ENCODE measurements at places on chromosomes 7 and 10.

DNA sequence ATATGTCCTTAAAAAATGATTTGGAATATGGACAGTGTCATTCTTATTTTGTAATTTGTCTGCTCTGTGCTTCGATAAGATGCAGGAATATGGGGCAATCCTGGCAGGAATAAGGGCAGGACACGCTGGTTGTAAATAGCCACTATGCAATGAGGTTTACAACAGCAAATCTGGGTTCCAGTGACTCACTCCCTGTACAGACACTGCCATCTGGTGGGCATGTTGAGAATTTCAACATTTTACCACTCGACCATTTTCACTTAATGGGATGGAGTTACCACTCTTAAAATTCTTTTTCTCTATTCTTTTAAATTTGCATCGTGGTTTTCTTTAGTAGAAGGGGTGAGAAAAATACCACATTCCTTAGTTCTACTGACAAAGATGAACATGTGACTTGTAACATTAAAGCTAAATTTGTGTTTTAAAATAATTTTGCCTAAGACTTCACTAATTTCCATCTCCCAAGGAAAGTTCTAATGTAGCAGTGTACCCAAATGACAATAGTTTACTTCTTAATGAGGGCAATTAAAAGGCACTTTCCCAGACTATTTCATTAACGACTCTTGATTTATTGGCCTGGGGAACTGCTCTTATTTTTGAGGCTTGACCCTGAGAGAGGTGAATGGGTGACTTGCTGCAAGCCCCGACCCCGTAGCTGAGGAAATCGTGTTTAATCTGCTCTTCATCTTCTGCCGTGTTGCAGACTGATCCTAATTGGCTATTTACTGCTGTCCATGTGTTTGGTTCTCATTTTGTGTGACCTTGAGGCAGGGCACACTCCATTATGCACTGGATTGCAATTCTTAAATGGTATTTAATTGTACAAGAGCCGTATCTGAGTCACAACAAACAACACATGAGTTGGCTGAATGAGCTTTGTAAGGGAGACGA lies 173.6 kb upstream of the IMMP2L start:
- DNase-seq: peak; percentile 59

DNA sequence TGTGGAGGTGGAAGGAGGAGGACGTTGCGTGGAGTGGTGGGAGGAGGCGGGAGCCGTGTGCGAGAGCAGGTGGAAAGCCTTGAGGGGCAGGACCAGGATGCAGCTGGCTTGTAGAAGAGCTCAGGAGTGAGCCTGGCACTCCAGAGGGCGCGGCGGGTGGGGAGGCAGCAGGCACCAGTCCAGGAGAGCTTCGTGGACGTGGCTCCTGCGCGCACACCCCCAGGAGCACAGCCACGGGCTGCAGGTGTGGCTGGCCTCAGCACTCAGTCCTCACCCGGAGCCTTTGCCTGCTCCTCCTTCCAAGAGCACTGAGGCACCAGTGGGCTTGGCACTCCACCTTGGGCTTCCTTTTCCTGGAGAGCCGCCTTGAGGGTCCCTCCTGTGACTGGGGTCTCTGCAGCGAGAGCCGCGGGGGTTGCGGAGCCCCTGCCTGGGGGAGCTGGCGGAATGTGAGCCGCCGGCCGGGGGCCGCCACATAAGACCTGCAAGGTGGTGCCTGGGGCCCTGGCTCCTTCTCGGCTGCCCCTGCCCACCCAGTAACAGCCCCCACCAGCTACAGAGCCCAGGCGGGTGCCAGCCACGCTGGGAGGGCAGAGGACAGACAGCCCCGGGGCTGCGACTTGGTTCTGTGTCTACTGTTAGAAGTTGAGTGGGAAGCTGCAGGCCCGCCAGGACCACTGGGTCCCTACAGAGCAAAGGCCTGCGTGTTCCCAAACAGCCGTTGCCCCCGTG lies 11.1 kb downstream of the MAFK start:
- DNase-seq: no peak

DNA sequence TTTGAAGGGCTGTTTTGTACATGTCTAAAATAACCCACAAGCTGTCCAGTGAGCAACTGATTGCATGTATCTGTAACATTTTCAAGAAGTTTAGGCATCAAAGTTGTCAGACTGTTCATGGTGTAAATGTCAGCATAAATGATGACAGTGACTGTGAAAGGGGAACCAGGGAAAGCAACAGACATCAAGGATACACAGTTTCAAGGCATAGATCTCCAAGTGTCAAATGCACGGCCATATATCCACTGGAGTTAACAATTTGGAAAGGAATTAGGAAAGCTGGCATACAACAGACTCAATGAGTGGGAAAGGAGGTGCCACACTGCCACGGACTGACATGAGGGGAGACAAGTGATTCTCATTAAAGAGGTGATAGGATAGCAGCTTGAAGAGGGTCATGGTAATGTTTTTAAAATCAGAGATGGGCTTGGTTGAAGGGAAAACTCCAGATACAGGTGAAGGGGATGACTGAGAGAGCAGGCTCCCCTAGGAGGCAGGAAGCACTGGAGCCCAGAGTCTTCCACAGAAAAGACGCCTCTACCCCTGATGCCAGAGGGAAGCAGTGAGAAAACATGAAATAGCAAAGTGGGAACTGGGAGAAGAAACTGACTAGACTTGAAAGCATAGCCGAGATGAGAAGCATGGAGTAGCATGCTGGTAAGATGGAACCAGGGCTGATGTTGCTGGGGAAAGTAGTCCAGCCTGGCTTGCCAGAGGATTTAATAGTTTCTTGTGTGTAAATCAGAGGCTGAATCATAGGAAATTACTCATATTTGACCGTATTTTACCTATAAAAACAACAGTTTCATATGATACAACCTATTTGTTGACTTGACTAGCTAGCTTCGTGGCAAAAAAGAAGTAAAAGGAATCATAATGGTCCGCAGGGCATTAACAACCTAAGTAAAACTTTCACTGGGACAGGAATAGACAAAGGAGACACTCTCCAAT lies 18.6 kb downstream of the NSMCE4A start:
- no peak for DNase-seq

GRCh38 chr7:119720541-119720940 lies 552.4 kb upstream of the KCND2 start:
- DNase-seq: peak; percentile 65

DNA sequence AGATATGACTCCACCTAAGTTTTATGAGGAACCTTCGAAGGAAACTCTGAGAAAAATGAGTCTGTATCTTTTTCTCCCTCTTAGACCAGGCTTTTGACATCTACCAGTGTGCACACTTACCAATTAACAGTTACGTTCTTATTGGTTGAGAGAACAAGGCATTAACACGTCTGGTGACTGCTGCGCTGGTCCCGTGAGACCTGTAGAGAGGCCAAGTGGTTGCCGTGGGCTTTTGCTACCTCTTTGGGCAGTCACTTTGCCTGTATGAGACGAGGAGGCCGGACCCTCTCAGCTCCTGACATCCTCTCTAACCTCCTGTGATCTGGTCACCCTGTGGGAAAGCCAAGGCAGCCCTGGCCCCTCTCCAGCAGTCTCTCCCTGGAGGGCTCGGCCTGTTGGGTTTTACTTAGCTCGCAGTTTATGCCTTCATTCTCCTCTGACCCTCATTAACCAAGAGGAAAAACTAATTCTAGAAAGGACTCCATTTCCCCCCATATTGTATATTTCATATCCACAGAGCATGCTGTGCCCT lies 513.9 kb upstream of the GALNT17 start:
- no peak for DNase-seq

- peak; percentile 1 for DNase-seq
These were observed 175.0 kb downstream of the PLPP4 start for GRCh38 chr10:120632047-120632446.

- no peak for DNase-seq
These were observed 36.9 kb downstream of the ELFN1 start for GRCh38 chr7:1706721-1707613.

GRCh38 chr10:46558122-46558391 lies 1.6 kb upstream of the GPRIN2 start:
- DNase-seq: no peak

DNA sequence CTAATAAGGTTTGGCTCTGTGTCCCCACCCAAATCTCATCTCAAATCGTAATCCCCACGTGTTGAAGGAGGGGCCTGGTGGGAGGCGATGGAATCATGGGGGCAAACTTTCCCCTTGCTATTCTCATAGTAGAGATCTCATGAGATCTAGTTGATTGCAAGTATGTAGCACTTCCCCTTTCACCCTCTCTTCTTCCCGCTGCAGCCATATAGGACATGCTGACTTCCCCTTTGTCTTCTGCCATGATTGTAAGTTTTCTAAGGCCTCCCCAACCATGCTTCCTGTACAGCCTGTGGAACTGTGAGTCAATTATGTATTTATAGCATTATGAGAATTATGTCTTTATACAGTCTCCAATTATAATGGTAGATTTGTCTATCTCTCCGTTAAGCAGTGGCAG lies 594.5 kb downstream of the ACTR3B start:
- no peak for DNase-seq

DNA sequence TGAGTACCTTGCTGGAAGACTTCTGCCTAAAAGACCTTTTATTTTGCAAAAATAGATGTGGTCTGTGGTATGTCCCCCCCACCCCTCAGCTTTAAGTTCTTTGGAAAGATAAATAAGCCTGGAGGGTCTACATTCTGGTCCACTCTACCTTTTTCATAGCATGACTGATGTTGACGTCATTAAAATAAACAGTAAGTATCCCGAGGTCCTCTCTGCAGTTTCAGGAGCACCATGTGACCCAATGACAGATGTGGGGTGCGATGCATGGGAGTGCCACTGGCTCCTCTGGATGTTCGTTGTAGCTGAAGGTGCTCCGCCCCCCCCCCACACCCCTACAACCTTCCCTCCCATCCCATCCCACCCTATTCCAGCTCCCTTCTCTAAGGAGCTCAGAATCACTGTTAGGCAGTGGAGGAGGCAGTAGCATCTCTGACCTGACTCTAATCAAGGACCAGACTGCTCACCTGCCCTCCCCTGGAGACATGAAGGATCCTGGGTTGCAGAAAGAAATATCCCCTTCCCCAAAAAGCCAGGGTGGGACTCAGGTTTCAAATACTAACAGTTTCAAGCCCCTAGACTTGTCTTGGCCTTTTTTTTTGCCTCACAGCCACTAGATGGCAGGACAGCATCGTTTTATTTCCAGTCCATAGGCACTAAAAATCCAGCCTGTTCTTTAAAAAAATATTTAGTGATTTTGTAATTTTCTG lies 25.1 kb downstream of the CASP7 start:
- DNase-seq: peak; percentile 48

DNA sequence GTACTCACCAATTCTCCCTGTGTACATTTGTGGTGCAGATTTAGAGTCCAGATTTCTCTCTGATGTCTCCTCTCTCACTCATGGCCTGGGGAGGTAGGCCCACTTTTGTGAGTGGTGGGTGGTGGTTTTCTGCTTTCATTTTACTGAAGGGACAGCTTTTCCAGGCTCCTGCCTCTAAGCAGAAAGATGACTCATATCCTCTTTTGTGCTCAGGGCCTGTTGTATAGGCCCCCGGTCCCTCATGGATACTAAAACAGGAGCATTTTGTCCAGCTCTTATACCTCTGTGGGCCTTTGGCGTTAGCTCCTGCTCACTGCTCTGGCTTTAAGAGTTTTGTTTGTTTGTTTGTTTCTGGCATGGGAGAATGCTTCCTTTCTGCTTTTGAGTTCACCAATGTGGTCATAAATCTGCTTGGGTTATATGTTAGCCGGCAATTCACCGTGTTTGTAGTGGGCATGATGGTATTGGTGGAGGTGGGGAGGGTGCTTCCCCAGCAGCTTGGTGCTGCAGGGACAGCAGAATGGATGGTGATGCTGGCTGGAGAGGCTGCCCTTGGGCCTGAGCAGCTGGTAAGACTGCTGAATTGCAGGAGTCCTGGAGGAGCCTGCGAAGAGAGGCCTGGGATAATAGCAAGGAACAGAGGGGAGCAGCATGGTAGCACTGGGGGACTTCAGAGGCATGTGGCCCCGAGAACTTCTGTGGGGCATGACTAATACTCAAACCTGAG lies 468.7 kb downstream of the RPS24 start:
- DNase-seq: no peak

DNA sequence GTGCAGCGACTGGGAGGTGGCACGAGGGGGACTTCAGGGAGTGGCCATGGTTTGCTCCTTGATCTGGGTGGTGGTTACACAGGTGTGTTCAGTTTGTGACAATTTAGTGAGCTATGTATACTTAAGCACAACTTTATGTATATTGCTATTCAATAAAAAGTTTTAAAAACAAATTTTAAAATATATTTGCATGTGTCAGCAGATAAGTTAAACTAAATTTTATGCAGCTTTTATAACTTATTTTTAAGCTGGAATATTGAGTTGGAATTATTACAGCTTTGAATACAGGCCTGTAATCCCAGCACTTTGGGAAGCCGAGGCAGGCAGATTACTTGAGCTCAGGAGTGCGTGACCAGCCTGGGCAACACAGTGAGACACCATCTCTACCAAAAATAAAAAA lies 5.4 kb downstream of the BAIAP2L1 start:
- DNase-seq: no peak

GRCh38 chr10:79149662-79150443 lies 81.1 kb downstream of the ZMIZ1 start:
- no peak for DNase-seq

GRCh38 chr10:90960355-90960814 lies 39.5 kb upstream of the ANKRD1 start:
- no peak for DNase-seq

DNA sequence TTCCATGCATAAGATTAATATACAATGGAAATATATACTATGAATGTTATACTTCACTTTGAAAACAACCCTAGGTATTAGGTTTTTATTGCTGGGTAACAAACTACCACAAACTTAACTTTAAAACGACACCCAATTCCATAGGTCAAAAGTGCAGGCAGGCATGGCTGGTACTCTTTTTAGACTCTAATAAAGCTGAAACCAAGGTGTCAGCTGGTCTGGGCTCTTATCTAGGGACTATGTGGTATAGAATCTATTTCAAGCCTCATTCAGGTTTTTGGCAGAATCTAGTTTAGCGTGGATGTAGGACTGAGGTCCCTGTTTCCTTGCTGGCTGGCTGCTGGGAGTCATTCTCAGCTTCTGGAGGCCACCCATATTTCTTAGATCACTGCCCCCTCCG lies 65.0 kb upstream of the TMEM168 start:
- DNase-seq: no peak

DNA sequence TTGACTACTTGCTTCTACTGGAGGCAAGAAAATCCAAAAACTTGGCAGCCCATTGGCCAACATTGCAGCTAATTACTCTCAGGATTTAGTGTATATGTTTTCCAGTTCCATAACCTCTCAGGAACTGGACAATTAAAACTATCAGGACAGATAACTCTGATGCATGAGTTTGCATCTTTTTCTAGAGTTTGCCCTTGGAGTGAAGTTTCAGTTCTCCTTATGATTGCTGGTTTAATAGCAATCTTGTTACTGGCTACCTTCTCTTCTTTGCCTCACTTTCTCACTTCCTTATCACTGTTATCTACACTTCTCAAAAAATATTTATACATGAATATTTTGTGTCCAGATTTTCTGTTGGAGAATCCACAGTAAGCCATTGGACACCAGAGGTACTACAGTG lies 735.9 kb downstream of the PCDH15 start:
- no peak for DNase-seq

Data from astrocyte of the cerebellum (primary cell).